Suppressor macrophage treated with lipopolysaccharide for 4 hours (primary cell): ENCODE measurements at places on chromosomes 1 and 21.

DNA sequence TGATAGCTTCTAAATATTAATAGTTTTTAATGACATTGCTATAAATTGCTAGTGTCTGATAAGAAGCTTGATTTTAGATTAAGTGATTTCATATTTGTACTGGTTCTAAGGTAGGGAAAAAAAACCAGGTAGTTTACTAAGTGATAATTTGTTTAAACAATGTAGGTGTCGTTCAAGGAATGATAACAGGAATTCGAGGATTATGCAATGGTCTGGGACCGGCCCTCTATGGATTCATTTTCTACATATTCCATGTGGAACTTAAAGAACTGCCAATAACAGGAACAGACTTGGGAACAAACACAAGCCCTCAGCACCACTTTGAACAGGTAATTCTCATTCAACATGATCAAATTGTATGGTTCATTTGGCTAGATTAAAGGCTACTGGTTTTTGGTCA lies 52.4 kb downstream of the SASS6 start:
- no peak for DNase-seq

DNA sequence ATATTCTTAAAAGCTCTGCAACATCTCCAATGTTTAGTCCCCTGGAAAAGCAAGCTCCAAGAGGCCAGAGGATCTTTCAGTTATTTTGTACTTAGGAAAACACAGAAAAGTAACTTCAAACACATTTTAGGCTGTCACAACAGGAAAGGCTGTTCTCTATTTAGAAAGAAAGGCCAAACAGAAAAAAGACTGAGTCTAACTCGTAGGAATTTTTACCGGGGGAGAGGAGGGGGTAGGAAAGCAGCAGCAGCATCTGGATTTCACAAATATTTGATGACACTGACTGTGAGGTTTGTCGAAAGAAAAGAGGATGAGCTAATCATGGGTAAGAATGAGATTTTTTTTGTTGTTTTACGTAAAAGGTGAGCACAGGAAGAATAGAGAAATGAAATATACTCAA lies 107.1 kb downstream of the EIF4G3 start:
- DNase-seq = no peak

GRCh38 chr1:231571904-231572303 lies 43.4 kb downstream of the TSNAX start:
- no peak for DNase-seq

- DNase-seq = no peak
Observed at GRCh38 chr1:86296305-86297205, 99.6 kb downstream of the ODF2L start.

DNA sequence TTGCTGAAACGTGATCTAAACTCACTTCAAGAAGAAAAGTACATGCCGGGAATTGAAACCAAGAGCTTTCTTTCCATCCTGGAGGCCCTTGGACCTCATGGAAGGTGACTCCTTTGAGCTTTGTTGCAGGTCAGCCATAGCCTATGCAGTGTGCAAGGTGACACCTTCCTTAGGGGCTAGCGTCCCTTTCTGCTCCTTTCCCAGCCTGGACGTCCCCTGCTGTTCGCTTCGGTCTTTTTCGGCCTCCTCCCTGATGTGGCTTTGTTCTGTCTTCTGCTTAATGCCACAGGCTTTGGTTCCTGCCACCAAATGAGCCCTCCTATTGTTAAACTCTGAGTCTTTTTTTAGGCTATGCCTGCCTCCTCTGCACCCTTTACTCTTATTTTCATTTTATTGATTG lies 308.8 kb downstream of the BRINP2 start:
- DNase-seq = no peak

DNA sequence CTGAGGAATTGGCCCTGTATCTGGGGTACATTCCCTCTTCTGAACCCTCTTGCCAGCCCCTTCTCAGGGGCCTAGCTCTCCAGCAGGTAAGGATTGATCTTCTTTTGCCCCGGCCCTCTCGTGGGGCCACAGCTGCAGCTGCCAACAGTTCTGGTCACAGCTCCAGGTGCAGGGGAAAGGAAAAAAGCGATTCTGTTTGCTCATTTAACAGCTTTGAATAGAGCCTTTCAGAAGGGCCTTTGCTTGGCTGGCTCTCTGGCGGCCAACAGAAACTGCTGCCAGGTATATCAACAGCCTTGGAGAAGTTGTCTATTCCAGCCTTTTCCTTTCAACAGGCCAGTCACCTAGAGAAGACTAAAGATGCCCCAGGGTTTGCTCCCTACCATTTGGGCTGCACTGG lies 16.1 kb upstream of the FMOD start:
- no peak for DNase-seq

GRCh38 chr1:64543831-64544230 lies 73.9 kb downstream of the CACHD1 start:
- DNase-seq = no peak

DNA sequence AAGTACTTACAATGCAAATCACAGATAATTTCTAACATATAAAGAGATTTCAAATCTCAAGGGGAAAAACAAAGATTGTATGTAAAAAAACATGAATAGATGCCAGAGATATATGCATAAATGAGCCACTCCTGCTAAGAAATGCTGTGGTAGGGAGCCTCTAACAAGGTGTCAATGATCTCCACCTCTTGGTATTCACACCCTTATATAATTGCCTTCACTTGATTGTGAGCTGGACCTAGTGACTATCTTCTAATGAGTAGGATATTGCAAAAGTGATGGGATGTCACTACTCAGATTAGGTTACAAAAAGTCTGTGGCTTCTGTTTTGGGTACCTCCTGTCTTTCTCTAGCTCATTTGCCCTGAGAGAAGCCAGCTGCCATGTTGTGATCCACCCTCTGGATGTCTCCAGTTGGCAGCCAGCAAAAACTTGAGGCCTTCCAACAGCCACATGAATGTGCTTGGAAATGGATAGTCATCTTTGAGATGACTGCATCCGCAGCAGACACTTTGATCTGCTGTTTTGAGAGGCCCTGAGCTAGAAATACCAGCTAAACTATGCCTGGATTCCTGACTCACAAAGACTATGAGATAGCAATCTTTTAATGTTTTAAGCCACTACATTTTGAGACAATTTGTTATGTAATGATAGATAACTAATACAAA lies 196.1 kb upstream of the FGGY start:
- no peak for DNase-seq

DNA sequence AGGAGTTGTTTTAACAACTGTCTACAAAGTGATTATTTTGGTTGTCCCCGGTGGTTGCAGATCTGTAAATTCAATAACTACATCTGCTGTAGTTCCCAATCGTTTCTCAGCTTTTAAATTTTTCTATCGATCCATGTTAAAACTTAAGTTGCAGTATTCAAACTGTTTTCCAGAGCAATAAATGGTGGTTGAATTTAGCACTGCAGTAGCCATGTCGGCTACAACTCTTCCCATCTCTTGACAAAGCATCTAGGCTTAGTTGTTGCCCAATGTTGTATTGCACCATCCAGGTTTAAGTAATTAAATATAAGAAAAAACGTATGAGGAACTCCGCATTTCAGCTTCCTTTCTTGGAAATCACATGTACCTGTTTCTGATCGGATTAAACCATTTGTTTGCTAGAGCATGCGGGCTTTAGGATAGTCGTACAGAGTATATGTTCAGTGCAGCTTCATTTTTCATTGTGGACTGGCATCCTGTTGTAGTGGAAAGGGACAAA lies 996 bp downstream of the CNIH4 start:
- peak; percentile 77 for DNase-seq

- DNase-seq = no peak
Observed at GRCh38 chr1:177969109-177969508, 749 bp downstream of the SEC16B start.

GRCh38 chr1:21871943-21872342 lies 59.9 kb downstream of the LDLRAD2 start:
- DNase-seq = no peak

DNA sequence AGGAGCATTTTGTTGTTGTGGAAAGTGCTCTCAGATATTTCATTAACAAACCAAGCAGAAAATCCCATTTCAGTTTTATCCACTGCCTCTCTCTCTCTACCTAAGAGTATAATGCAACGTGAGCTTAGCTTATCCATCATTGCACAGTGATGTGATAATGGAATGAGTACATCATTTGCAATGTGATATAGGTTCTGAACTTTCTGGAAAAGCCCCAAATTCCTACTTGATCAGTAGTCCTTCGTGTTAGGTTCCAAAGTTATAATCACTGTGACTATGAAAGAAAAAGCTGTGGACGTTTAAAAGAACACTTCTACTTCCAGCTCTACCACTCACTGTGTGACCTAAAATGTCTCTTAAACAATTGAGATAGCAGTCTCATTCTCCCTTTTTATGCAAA lies 76.4 kb upstream of the PRMT6 start:
- no peak for DNase-seq

- DNase-seq = peak; percentile 58
Observed at GRCh38 chr1:32919811-32920733, 18.9 kb upstream of the TMEM54 start.

- no peak for DNase-seq
Observed at GRCh38 chr1:143553627-143554026, 418.2 kb downstream of the FAM72C start.

- no peak for DNase-seq
Observed at GRCh38 chr1:182698971-182699370, 14.6 kb upstream of the RGS8 start.

DNA sequence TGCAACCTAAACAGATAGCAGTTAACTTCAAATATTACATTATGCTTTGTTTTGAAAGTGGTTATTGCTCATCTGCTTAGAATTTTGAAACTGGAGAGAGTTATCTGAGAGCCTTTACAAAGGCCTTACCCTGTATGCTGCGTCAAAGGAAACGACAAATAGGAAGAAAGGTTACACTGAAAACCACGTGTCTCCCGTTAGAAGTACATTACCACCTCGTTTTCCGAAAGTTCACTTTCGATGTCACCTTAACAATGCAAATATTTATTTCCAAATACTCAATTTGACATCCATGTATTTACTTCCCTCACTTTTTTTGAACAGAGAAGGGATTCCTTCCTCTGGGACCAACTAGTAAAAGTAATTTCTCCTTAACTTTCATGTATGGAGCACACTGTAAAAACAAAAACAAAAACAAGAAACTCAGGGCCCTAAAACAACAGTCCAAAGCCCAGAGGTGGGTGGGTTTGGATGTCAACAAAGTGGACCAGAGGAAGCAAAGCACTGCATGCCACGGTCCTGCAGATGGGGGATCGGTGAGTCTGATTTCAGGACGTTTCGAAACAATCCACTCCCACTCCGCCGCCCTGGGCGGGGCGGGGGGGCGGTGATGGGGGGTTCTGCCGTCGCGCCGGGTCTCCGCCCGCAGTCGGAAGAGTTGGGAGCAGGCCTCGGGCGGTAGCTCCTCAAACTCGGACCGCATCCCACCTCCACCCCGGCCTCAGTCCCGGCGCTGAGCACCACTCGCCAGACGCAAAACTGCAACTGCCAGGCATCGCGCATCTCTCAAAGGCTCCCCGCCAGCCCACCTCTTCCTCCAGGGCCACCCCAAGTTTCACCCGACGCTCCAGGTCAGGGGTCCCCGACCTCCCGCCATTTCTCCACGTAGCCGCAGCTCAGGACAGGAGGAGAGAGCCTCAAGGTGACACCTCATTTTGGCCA lies 841 bp downstream of the ADSS2 start:
- peak; percentile 58 for DNase-seq

DNA sequence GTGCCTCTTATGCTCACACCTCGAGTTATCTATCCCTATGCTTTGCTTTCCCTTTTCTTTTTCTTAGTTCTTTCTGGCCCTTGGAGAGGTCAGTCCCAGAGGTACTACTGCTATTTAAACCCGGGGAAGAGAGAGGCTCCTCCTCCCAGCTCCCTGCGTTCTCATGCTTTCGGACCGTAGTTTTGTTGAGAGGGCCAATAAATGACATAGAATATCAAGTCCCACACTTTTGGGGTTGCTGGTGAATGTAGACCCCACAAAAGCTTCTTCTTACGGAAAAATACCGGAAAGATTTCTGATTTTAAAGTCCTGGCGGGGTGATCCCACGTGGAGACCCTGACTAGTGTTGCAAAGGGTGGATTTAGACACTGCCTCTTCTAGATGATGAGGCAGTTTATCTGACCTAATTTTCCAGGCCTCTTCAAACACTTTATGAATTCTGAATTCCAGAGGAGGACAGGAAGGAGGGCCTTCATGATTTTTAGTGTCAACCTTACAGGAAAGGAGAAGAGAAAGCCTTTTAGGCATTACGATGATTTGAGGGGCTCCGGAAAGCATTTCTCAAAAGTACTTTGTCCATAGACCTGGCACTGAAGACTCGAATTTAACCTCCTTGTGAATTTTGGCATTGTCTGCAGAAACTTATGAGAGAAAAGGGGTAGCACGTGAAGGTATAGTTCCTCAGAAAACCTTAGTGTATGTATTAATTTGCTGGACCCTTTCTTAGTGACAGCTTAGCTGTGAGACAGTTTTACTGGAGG lies 694 bp downstream of the TMEM167B start:
- DNase-seq = peak; percentile 57

DNA sequence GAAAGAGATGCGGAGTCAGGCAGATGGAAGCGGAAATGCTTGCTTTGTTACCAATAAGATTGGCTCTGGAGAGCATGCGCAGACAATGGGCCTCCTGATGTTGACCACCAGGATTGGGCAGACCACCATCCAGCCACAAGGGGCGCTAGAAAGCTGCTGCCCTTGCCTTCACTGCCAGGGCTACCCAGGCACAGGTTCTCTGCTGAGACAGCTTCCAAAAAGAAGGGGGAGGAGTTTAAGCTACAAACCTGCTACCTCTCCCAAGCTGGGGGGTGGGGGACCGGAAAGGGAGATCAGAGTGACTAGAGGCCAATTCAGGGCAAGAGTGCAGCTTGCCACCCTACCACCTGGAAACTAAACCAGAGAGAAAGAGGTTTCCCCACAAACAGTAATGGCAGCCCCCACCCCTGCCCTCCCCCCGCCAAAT lies 369.7 kb downstream of the RRAGC start:
- peak; percentile 37 for DNase-seq

- no peak for DNase-seq
Observed at GRCh38 chr1:18649693-18650370, 19.2 kb downstream of the PAX7 start.

DNA sequence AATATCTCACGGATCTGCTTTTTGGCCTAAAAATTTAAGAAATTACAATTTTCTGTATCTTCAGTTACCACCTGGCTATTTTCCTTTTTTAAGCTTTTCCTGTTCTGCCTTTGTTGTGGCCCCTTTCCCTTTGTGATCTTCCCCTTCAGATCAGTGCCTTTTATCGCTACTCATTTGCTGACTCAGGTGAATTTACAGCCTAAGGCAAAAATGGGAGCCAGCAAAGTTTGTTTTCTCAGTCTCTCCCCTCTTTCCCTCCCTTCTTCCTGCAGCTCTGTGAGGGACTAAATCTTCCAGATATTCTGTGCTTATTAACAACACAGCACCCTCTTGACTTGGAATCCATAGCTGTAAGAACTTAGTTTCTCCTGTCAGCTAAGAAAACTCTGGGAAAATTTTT lies 5.3 kb upstream of the PRRC2C start:
- DNase-seq = no peak

GRCh38 chr1:55466373-55466772 lies 251.2 kb upstream of the USP24 start:
- DNase-seq = no peak
